ENCODE measurements at places on chromosomes 4 and X.

DNA sequence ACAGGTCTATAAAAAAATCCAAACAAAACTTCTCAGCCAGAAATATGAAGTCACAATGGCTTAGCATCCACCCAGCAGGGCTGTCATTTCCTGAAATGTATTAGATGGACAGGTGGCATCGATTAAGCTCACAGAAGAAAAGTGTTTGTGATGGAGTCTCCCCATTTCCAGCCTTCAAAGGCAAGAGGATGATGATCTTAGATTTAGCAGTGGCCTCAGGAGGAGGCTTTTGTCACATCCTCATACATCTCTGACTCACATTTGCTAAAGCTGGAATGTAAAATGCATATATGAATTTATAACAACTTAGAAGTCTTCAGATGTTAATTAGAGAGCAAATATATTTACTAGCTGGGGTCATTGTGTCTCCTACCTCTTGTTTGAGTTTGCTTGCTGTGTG lies 441.9 kb downstream of the SPRY1 start:
- DNase-seq: no peak

- DNase-seq: no peak
Measured at GRCh38 chrX:49029876-49030275, 13.3 kb downstream of the TFE3 start.

DNA sequence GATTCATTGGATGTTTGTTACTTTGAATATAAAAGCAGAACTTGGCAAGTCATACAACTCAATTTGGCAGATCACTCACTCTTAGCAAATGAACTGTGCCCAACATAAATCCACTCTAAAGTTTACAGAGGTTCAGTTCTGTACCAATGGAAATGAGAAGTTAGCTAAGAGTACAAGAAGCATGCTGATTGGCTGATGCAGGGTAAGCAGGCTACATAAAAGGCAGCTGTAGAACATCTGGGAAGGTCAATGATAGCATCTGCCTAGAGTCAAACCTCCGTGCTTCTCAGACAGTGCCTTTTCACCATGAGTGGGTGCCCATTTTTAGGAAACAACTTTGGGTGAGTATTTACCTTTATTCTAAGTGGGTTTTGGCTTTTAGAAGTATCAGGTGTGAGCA lies at the start of gene TDO2:
TSS of gene TDO2 (plus strand) at position 244 of the 400 bp plus-strand sequence. CDS start at position 307, 63 bp downstream.
- DNase-seq: no peak

DNA sequence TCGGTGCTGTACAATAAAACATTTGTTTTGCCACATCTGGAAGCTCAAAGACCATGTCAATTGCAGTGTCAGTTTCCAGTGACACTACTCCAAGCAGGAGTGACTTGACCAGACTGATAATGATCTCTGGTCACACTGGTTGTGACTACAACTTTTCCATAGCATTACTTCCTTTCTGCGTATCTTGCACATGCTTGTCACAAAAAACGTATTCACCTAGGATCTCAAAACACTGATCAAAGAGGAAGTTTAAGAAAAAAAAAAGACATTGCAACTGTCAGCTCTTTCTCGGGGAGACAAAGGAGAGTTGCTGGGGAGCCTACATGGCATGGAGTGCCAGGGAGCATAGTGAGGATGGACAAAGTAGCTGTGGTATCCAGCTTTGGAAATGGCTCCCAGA lies 60.6 kb downstream of the OPHN1 start:
- no peak for DNase-seq

DNA sequence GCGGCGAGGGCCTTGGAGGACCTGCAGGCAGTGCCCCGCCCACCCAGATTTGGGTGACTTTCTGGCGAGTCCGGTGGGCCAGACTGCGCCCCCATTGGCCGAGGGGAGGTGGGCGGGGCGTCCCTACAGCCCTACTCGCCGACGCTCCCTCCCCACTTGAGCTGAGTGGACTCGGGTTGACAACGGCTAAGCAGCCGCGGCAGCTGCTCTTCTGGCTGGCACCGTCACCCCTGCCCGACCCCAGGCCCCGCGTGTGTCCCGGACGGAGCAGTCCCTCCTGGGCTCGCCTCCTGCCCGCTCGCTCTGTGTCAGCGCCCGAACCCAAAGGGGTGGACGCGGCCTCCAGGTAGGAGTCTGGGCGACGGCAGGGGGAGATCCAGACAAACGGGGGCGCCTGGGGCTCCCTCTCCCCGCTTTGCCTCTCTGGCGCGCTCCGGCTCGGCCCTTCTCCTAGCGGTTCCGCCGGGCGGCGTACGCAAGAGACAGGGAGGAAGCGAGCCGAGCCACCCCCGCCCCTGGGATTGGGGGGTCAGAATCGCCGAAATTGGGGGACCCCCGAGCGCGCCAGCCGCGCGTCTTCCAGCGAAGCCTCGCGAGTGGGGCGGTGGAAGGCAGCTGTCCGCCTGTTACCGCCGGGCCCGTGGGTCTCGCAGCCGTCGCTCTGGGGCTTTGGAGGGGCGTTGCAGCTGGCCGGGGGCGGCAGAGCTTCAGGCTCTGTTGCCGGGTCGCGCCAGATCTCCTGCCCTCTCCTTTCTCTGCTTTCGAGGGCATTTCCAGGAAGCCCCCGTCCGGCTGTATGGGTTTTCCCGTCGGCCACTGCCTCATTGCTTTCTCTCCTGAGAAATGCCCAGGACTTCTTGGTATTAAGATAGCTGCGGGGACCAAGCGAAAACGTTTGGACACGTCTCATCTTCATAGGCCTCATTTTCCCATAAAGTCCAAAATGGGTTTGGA lies 46.3 kb downstream of the STARD8 start:
- DNase-seq: peak; percentile 28

- peak; percentile 12 for DNase-seq
Measured at GRCh38 chr4:169133932-169134331, 123.9 kb upstream of the CBR4 start.

Measured in midbrain (tissue), 1 donor.